ENCODE measurements at places on chromosomes 5 and 9.
A peak's percentile ranks its signal among the peaks of the same experiment; 100 is the strongest.

DNA sequence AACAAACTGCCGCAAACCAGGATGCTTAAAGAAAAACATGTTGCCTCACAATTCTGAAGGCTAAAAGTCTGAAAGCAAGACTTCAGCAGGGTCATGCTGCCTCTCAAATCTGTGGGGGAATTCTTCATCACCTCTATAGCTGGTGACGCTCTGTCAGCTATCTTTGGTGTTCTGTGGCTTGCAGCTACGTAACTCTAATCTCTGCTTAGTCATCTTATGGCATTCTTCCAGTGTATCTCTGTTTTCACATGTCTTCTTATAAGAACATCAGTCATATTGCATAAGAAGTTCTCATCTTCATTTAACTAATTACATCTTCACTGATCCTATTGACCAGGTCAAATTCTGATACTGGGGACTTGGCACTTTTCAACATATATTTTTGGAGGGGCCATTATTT is 243.0 kb downstream of the CDH10 start:
- DNase-seq: peak; percentile 45

DNA sequence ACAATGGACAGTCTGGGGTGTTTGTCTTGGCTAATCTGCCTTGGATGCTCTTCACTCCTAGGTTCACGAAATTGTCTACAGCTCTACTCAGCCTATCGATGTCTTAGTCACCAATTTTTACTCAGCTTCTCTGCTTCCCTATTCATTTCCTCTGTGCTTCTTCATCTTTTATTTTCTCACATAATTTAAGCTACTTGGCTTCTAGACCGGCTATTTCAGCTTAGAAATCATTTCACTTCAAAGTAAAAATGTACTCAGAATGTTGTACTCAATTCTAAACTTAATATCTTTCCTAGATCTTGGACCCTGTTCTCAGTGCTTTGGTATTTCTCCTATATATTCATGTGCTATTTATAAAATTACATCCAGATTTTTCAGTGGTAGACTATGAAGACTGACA is 430.0 kb upstream of the FTMT start:
- no peak for DNase-seq

DNA sequence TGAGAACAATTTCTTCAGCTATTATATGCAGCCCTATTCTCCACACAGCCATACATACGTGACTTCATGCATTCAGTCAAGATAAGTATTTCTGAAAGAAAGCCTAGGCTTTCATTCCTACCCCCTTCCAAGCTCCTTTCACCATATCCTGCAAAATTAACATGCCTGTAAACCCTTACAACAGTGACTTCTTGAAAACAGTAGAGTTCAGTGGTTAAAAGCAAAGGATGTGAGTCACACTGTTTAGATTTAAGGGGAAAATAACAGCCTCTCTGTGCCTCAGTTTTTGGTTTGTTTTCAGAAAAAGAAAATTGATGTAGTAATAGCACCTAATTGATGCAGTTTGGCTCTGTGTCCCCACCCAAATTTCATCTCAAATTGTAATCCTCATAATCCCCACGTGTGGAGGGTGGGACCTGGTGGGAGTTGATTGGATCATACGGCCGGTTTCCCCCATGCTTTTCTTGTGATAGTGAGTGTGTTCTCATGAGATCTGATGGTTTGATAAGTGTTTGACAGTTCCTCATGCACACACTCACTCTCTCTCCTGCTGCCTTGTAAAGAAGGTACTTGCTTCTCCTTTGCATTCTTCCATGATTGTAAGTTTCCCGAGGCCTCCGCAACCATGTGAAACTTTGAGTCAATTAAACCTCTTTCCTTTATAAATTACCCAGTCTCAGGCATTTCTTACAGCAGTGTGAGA is 264.8 kb downstream of the CETN3 start:
- no peak for DNase-seq

- DNase-seq: peak; percentile 94
Measured at GRCh38 chr5:94618493-94619328, at the start of the genes KIAA0825 and SLF1. Gene KIAA0825 (minus strand): TSS chr5:94618604. CDS start chr5:94537126, 81,478 bp downstream. Gene SLF1 (plus strand): TSS chr5:94618669. CDS start chr5:94628811, 10,142 bp downstream.

GRCh38 chr9:134699343-134699740 is 57.7 kb downstream of the COL5A1 start:
- DNase-seq: no peak

DNA sequence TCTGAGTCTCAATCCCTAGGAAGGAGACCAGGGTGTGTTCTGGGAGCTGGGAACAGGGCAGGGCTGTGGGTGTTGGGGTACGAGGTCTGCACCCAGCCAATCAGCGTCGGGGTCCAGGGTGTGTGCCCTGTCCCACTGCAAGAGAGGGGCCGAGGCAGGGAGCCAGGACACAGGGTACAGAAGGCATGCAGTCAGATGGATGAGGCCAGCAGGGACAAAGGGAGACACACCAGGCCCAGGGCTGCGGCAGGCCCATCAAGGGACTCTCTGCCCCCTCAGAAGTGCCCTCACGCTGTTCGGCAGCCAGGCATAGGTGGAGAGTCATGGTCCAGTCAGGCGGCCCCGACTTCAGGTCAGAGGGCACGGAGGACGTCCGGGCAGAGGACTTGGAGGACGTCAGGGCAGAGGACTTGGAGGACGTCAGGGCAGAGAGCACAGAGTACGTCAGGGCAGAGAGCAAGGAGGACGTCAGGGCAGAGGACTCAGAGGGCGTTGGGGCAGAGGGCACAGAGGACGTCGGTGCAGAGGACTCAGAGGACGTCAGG is 28.8 kb upstream of the ADAMTS2 start:
- no peak for DNase-seq

DNA sequence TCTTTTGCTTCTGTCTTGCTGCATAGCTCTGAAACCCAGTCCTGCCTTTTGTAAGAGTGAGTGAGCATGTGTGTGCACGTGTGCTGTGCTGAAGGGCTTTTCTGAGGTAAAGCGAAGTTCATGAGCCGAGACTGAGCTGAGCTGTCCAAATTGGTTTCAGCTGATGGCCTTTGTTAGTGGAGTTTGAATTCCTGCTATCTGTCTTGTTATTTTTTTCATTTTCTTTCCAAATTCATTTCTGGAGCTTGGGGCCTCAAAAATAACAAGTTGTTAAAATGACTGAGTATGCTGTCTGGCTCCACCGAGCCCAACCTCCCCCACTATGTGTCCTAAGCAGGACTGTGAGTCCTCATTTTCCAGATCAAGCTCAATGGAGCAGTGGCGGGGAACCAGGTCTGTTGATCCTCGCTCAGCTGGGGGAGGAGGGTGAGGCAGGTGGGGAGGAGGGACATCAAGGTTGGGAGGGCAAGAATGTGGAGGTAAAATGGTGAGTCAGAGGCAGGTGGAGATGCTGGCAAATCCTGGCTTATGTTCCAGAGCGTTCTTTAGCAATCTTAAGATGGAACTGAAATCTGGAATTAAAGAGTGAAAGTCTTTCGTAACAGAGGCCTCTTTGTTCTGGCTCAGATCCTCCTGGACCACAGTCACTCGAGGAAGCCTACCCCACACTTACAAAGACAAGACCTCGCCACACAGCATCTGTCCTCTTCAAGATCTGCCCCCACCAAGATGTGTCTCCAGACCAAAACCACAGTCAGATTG is 63.9 kb downstream of the SREK1 start:
- DNase-seq: no peak

DNA sequence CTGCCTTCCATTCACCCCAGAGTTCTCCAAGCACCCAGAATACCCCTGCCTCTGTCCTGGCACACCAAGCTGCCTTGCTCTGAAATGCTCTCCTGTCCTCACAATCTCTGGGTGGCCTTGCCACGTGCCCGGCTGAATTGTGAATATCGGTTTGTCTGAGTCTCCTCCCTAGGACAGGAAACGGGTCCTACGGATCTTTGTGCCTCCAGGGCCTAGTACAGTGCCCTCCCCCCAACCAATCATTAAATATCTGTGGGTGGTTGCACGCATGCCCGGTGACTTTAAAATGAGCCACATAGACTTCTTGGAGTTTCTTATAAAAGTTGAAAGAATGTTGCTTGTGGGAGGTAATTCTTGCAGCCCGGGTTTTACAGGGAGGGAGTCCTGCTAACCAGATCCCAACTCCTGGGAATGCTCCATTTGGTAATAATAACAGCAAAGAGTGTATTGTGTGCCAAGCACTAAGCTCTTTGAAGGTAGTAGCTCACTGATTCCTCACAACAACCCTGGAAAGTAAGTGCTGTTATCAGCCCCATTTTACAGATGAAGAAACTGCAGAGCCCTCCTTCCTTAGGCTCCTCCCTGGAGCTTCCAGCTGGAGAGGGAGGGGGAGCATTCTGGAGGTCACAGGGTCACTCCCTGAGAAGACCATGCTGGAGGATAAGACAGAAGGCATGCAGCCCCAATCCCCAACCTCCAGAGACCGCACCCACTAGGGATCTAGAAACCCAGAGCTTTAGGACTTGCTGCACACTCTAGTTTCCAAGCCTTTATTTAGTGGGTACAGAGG is 23.4 kb downstream of the URM1 start:
- DNase-seq: no peak

DNA sequence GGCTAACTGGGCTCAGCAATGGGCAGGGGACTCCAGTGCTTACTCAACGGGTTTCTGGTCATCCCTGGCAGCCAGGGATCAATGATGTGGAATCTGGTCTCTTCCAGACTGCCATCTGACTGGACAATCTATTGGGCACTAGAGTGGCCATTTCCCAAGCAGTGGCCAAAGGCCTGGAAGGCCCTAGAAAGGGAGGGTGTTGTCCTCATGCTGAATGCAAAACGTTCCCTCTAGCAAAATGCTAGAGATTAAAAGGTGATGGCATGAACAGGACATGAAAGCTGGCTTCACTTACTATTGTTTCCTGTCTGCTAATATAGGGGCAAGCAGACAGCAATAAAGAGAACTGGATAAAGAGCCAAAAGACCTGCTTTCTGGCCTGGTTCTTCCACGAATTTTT is 254.2 kb upstream of the PANK3 start:
- no peak for DNase-seq

DNA sequence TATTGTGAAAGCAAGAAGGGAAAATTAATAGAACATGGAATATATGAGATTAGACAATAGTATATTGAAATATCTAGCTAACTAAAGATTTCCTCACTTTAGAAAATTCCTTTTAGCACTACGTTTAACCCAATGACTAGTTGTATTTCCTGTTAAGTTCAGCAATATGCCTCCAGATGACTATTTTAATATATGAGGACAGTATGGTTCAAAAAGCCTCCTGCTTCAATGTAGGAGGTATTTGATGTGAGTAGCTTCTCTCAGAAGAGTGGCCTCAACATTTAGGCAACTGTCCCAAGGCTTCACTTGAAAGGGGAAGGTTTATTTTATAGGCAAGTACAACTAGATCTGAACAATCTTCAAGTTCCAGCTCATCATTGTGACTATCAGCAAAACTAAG is 2.0 kb upstream of the MEF2C start:
- no peak for DNase-seq

All from hepatocyte (in vitro differentiated cells).